ENCODE measurements at places on chromosomes 4 and X.
A peak's percentile ranks its signal among the peaks of the same experiment; 100 is the strongest.

GRCh38 chr4:6493658-6494304 is 21.4 kb upstream of the PPP2R2C start:
- no peak for DNase-seq

DNA sequence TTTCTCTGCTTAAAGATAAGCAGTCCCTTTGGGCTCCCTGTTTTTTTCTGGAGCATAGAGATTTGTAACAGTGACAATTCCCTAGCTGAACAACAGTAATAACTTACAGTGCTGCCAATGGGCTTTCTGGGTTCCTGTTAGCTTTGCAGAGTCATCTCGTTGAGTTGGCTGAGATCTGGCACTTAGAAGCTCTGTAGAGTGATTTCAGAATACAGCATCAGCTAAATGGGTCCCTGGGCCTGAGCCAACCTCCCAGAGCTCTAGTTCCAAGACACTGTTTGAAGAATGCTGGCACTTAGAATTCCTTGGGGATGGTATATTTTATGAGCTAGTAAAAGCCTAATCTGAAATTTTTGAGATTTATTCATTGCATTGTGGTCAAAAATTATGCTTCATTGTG is 43.5 kb upstream of the SERTM2 start:
- DNase-seq, result no peak

DNA sequence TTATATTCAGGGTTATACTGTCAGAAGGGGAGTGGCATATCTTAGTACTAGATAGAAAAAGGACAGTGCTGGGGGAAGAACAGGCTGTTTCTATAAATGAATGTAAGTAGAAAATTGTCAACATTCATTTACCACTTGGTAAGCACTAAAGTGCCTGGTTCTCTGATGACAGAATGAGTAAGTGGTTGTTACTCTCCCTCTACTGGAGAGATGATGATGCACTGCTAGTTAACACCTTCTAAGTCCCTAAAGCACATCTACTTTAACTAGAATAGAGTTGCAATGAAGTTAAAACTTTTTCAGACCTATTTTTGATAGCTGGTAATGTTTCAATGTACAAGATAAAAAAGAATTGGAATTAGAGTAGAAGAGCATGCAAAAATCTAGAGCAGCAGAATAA is 214.5 kb downstream of the KLHL4 start:
- no peak for DNase-seq

GRCh38 chrX:74179071-74179470 is 124.9 kb upstream of the ZCCHC13 start:
- peak; percentile 24 for DNase-seq

GRCh38 chrX:50036426-50036825 is 114.0 kb downstream of the CLCN5 start:
- no peak for DNase-seq

GRCh38 chr4:97587912-97588311 is 555.4 kb downstream of the STPG2 start:
- DNase-seq, result no peak

- peak; percentile 59 for DNase-seq
These were observed 45.3 kb downstream of the MMRN1 start for GRCh38 chr4:89939994-89940393.
